Endodermal cell (in vitro differentiated cells): ENCODE measurements at places on chromosomes 13 and 19.

- peak; percentile 72 for DNase-seq
These were observed 11.0 kb downstream of the PRKCG start for GRCh38 chr19:53892981-53893325.

DNA sequence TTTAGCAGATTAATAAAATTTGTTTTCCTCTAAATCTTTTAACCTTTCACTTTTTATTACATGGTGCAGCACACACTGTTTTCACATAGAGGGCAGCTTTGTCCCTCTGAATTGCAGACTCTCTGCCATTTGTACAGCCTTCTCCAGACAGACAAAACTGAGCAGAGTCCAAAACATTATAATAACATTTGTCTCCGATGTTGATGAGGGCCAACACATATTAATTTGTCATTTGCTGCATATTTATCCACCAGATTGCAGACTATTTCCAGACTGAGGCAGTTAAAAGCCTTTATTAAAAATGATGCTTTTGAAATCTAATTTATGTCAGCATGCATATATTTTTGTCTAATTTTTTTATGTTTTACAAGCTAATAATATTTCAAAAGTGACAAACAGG lies 1251.9 kb upstream of the SLC10A2 start:
- DNase-seq: no peak

DNA sequence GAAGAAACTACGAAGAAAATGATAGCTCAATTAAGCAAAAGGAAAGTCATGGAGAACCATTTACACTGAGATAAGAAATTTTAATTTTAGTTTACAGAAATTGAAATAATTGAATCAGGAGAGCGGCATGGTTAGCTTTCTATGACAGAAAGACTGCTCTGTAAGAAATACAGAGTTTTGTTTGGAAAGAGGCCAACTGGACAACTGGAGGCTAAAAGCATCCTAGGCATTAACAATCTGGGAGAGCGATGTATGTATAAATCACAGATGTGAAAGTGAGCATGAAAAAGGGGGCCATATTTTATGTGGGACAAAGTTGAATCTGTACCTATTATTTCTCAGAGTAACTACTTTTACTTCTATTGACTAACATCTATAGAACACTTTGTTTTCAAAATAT lies 1608.8 kb upstream of the PCDH20 start:
- no peak for DNase-seq

- no peak for DNase-seq
These were observed 11.0 kb downstream of the SGTA start for GRCh38 chr19:2771786-2772674.

DNA sequence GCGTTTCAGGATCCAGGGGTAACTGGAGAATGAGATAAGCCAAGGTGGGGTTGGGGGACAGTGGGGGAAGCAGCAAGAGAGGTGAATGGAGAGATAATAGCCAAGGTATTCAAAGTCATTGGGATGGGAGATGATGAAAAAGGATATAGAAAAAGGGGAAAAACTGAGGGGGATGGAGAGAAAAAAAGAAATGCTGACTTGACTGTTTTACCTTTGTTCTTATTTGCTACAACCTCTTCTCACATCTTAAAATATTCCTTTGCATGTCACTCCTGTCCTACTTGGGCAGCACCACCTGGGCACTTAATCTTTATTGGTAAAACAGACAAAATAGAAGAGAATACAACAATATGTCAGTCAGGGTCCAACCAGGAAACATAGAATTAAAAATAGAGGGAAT lies 56.0 kb upstream of the FNDC3A start:
- DNase-seq: no peak

DNA sequence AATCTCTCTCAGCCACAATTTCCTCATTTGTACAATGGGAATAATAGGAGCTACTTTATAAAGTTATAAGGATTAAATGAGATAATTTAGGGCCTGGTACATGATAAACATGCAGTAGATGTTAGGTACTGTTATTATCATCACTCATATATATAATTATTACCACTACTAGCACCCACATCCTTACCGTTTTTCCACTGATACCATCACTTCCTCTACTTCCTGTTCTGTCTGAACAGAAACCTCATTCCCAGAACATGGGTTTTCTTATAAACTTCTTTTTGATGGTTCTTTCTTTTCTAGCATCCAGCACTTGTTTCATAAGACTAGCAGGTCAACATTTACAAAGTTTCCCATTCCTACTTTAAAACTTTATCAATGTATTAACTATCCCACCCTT lies 6.3 kb downstream of the CDADC1 start:
- DNase-seq: no peak

GRCh38 chr19:39405958-39406655 lies 540 bp upstream of the ZFP36 start:
- peak; percentile 66 for DNase-seq

DNA sequence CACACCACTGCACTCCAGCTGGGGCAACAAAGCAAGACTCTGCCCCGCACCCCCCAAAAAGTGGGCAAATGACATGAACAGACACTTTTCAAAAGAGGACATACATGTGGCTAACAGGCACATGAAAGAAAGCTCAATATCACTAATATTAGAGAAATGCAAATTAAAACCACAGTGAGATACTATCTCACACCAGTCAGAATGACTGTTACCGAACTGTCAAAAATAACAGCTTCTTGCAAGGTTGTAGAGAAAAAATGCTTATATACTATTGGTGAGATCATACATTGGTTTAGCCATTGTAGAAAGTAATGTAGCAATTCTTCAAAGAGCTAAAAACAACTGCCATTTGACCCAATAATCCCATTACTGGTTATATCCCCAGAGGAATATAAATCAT lies 99.5 kb upstream of the SPATA13 start:
- no peak for DNase-seq

- no peak for DNase-seq
These were observed 14.1 kb upstream of the AMER2 start for GRCh38 chr13:25186187-25186586.

GRCh38 chr19:41422955-41423354 lies 4.2 kb downstream of the B3GNT8 start:
- DNase-seq: no peak
